T-helper 17 cell (primary cell): ENCODE measurements at places on chromosomes 4 and X. TPM values are rescaled to one million over a fixed set of nuclear protein-coding genes. Genes with fewer than 3 reads are reported as not detected.

The CISD2 gene
- total RNA-seq, result 14.4 TPM

The PTCHD1 gene
- not detected for total RNA-seq

The PRR27 gene
- not detected for total RNA-seq

The NRK gene
- not detected for total RNA-seq

The NOX1 gene
- not detected for total RNA-seq

The NSG1 gene
- total RNA-seq, result 50.9 TPM

The CSAG1 gene
- not detected for total RNA-seq

The INTU gene
- not detected for total RNA-seq

The FAM50A gene
- 58.6 TPM for total RNA-seq
